ENCODE measurements at places on chromosomes 1 and 21. TPM values are rescaled to one million over a fixed set of nuclear protein-coding genes. Genes with fewer than 3 reads are reported as not detected.

DNA sequence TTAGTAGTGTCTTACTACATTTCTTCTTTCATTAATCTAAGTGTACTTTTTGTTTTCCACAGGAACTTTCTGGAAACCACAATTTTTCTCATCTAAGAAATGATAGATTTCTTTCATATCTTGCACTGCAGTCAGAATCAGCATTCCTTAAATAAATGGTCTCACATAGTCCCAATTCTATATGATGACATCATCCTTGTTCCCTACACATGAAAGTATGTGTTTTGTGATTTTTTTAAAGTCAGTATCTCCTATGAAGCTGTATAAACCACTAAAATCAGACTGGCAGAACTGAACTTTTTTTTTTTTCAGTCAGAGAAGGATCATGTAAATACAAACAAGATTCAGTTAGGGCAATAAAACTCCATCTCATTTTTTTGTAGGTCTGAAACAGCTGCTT lies 742.6 kb upstream of the CXADR start:
- DNase-seq: no peak

DNA sequence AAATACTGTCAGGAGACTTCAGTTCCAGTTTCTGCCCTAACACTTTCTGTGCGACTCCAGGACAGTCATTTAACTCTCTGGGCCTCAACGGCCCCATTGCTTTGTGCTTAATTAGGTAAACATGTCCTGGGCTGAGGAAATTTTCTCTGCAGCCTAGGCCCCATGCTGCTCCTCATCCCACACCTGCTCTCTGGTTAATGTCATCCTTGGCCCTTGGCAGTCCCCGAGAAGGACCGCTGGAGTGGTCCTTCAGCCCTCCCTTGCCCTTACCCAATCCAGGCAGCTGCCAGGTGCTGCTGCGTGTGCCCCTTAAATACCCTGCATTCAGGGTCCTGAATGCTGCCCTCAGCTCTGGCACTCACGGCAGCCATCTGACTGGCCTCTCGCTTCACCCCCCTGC lies 18.7 kb downstream of the UBL4B start:
- DNase-seq: no peak

GRCh38 chr1:221886743-221887414 lies 145.0 kb upstream of the DUSP10 start:
- peak; percentile 77 for DNase-seq

GRCh38 chr21:33268737-33269441 lies 2.7 kb downstream of the IL10RB start:
- DNase-seq: peak; percentile 79

FAM229A gene
- total RNA-seq: 5.4 TPM

SLX9 gene
- 11.5 TPM for total RNA-seq

Data from hepatocyte (in vitro differentiated cells).